Hematopoietic multipotent progenitor cell treated with erythropoietin and hydrocortisone succinate and interleukin-3 and kit ligand, for 8 days (in vitro differentiated cells): ENCODE measurements at places on chromosomes 1 and 21.
A peak's percentile ranks its signal among the peaks of the same experiment; 100 is the strongest.

GRCh38 chr1:227546059-227546458 is 17.3 kb upstream of the ZNF678 start:
- no peak for DNase-seq

DNA sequence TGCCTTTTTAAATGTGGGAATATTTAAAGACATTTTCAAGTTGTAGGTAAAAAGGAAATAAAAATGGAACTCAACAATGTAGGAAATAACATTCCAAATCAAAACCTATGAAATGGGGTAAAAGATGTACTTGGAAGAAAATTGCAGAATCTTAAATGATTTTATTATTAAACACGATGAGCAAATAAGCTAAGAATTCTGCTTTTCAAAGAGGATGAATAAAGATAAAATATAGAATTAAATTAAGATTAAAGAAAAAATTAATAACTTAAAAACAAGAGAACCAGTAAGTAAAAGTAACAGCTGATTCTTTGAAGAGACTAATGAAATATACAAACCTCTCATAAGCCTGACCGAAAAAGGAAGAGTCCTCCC is 74.0 kb downstream of the NPHP4 start:
- no peak for DNase-seq

- DNase-seq: no peak
Measured at GRCh38 chr1:109243860-109244552, 5.3 kb upstream of the CELSR2 start.

DNA sequence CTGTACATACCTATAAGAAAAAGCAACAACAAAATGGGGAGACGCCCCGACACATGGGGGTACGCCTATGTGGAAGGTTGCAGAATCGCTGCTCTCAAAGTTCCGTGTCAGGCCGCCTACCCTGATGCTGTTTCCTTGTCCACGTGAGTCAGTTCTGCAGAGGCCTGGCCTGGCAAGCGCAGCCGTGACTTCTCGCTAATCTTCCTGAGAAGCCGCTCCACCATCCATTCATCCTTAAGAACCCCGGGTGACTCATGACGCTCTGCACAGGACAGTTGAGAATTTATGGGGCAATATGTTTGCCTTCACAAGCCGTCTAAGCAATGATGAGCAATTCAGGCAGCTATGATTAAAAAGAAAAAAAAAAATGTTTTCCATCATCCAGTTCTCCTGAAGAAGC is 122.3 kb upstream of the TMPRSS2 start:
- DNase-seq: no peak

DNA sequence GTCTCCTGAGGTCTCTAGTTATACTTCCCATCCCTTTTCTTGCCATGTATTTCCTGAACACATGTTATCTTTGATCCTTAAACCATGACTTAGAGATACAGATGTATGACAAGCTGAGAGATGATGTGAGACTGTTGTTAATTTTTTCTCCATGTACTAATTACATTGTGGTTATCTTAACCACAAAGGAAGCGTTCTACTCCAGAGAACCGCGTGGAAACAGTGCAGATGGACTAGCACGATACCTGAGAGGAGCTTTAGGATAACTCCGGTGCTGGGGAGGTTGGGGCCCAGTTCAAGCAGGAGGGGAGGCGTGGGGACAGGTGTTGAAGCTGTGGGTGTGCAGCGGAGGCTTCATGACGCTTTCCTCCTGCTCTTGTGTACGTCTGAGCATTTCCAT is 17.5 kb downstream of the PDE9A start:
- DNase-seq: peak; percentile 68

GRCh38 chr1:221768444-221769066 is 26.7 kb upstream of the DUSP10 start:
- no peak for DNase-seq
